ENCODE measurements at places on chromosomes 3 and 15.

DNA sequence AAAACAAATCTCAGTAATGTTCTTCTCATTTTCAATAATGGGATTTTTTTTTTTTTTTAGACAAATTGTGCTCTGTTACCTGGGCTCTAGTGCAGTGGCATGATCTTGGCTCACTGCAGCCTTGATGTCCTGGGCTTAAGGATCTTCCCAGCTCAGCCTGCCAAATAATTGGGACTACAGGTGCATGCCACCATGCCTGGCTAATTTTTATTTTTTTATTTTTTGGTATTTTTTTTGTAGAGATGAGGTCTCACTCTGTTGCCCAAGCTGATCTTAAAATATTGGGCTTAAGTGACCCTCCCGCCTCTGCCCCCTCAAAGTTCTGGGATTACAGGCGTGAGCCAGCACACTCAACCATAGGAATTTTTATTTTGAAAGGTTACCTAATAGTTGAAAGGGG, 126.2 kb downstream of the MDFIC2 start:
- DNase-seq: no peak

DNA sequence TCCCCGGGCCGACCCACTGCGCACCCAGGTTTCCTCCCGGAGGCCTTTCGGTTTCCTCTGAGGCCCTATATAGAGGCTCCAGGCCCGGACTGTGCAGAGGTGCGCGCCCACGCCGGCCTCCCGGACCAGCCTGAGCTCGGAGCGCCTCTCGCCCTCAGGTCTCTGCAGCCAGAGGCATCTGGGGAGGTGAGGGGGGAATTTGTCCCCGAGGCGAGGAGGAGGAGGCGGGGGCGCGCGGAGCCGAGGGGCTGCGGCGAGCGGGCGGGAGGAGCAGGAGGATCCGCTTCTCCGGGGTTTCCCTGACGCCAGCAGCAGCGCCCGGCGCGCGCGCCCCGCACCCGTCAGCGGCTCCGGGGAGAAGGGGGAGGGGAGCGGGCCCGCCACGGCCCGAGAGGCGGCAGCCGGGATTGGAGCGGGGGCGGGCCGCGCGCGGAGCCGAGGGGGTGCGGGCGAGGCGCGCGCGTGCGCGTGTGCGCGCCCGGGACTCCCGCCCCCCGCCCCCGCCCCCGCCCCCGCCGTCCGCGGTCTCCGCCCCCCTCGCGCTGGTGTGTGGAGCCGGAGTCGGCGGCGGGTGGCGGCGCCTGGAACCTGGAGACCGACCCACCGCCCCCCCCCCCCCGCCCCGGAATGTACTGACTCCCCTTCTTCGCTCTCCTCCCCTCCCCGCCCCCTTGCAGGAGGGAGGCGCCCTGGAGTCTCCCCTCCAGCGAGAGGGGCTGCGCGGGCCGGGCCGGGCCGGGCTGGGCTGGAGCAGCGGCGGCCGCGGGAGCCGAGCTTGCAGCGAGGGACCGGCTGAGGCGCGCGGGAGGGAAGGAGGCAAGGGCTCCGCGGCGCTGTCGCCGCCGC, at the start of gene NEO1:
Gene NEO1, plus strand, starts transcription at position 657 of the 846 bp plus-strand sequence. CDS start 213 bp downstream, outside the sequence.
- peak; percentile 96 for DNase-seq

- DNase-seq: no peak
These were observed 114.2 kb downstream of the KLF13 start for GRCh38 chr15:31440754-31441311.

GRCh38 chr3:128735287-128735686, 9.3 kb downstream of the RAB7A start:
- DNase-seq: no peak

GRCh38 chr15:33526532-33526931, 215.8 kb downstream of the RYR3 start:
- DNase-seq: no peak

DNA sequence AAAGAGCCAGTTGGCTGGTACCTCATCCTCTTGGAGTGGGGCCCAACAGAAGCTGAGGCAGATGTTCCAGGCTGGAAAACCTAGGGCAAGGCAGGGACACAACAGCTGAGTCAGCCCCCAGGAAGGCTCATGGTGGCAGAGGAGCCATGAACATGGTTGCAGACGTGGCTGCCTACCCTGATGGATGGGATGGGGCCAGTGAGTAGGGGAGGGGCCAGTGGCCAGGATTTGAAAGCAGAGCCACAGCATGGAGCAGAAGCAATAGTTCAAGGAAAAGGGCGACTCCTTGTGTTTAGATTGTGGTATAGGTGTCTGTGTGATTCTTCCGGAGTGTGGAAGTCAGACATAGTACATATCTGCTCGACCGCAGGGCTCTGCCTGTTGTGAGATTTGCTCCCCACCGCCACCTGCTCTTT, 24.2 kb downstream of the PXYLP1 start:
- peak; percentile 36 for DNase-seq

- DNase-seq: no peak
These were observed 289.2 kb upstream of the LYSMD4 start for GRCh38 chr15:100022391-100022790.

DNA sequence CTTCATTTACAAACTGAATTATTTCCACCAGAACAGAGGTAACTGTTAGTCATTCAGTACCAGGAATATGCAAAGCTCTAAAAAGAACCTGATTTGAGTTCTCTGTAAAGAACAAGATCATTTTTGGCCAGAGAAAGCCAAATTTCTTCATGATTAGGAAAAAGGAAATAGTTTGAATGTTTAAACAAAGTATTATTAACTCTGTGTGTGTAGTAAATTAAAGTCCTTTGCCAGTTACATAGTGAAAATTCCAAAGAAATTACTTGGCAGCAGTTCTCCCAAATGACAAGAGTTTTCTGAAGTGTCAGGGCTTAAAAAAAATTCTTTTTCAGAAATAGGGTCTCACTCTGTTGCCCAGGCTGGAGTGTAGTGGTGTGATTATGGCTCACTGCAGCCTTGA, 24.5 kb downstream of the QTRT2 start:
- no peak for DNase-seq

GRCh38 chr3:12710062-12710461, 46.1 kb upstream of the RAF1 start:
- DNase-seq: no peak

DNA sequence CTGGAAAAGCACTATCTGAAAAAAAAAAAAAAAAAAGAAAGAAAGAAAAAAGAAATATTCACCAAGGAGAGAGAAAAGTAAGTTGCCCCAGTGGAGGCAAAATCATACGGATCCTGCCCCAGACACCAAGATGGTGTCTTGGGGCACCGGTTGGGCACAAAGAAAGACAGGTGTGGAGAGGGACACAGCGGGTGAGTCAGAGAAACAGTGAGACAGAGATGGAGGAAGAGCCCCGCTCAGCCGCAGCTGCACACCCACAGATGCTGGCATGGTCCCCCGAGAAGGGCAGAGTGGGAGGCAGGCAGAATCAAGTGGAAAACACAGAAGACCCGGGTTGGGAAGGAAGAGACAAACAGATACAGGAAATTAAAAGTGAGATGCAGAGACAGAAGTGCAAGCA, 129.7 kb upstream of the SMAD3 start:
- no peak for DNase-seq

- no peak for DNase-seq
These were observed 26.0 kb upstream of the SPPL2A start for GRCh38 chr15:50791486-50791885.

GRCh38 chr3:151873398-151873797, at the start of gene SUCNR1:
TSS of gene SUCNR1 (plus strand) at chr3:151873643. CDS start at chr3:151879893, 6,250 bp downstream.
- DNase-seq: peak; percentile 61

GRCh38 chr3:38117748-38118420, 19.0 kb downstream of the ACAA1 start:
- peak; percentile 75 for DNase-seq

GRCh38 chr15:62742409-62743171, 300.0 kb upstream of the TPM1 start:
- peak; percentile 66 for DNase-seq

DNA sequence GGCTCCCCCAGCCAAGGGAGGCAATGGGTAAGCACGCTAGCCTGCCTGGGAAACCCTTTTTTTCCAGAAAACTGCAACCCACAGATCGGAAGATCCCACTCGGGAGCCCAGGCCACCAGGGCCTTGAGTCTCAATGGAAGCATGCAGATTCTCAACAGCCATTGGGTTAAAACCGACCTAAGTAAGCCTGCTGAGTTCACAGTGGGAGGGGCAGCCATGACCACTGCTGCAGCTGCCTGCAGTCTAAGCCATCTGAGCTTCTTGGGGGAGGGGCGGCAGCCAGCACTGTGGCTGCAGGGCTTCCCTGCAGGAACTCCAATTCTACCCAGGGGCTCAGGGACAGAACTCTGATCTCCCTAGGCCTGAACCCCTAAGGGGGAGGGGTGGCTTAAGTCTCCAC, 82.0 kb downstream of the DPPA2 start:
- DNase-seq: no peak

DNA sequence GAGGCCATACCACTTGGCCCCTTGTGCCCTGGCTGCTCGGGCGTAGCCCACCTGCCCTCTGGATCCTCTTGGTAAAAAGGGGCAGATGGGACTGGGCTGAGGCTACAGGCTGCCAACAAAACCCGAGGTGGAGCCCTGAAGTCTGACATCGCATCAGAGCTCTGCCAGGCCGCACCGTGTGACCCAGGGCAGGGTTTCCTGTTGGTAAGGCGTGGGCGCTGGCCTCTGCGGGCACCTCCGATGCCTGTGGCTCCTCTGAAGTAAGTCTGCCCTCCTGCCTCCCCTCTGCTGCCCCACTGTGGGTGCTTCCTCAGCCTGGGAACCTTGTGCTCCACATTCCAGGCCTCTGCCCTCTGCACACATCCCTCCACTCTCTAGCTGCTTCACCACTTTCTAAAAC, 8.9 kb downstream of the CHDH start:
- no peak for DNase-seq

DNA sequence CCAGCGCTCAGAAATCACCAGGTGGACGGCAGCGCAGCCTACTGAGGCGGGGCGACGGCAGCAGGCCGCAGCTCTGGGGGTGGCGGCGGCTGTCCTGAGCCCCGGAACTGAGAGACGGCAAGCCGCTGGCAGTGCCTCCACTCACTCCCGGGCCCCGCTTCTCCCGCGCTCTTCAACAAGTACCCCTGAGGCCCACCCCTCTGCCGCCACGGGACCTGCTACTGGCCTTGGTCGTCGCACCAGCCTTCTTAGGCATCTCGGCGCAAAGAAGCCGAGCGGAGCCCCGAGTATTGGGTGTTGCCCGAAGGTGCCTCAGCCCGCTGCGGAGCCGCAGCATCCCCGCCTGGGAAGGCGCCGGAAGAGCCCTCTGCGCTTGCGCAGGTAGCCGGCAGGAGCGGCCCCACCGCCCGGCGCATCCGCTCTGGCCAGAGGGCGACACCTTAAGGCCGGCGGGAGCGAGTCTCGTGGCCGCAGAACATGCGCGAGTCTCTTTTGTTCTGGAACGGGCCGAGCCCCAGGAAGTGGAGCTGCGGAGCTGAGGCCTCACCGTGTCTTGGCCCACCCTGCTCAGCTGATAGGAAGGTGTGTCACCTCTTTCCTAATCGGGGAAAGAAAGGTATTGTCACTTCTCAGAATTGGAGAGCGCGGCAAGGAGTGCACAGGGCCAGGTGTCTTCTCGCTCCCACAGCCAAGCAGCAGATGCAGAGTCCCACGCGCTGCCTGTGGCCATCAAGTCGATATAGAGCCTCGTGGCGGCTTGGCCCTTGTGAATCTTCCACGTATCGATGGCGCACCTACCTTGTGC, at the start of gene C15orf40:
Gene C15orf40, minus strand, starts transcription at position 369 of the 805 bp plus-strand sequence. Its CDS starts 32 bp downstream, at position 337.
- DNase-seq: peak; percentile 95

- no peak for DNase-seq
These were observed 259.2 kb upstream of the TLE3 start for GRCh38 chr15:70356919-70357318.

- no peak for DNase-seq
These were observed 6.9 kb downstream of the TSC22D2 start for GRCh38 chr3:150414959-150415358.

GRCh38 chr3:172701751-172702150, 9.1 kb downstream of the NCEH1 start:
- DNase-seq: no peak

GRCh38 chr3:138479438-138479863, 45.0 kb downstream of the ESYT3 start:
- peak; percentile 74 for DNase-seq

- no peak for DNase-seq
These were observed 1198.0 kb downstream of the ROBO1 start for GRCh38 chr3:78569804-78570203.

- DNase-seq: peak; percentile 85
These were observed 2.5 kb downstream of the XIRP1 start for GRCh38 chr3:39189959-39190269.

Measured in OCI-M1 (cell line).